Lung microvascular endothelial cell (primary cell): ENCODE measurements at places on chromosomes 2 and 18. TPM values are rescaled to one million over a fixed set of nuclear protein-coding genes. Genes with fewer than 3 reads are reported as not detected.

Gene CENPA
- 2.8 and 7.8 TPM in 2 replicates for total RNA-seq

Gene CSRNP3
- total RNA-seq = 0.44 and 0.99 TPM in 2 replicates

Gene DYNAP
- not detected in 2 replicates for total RNA-seq

DNA sequence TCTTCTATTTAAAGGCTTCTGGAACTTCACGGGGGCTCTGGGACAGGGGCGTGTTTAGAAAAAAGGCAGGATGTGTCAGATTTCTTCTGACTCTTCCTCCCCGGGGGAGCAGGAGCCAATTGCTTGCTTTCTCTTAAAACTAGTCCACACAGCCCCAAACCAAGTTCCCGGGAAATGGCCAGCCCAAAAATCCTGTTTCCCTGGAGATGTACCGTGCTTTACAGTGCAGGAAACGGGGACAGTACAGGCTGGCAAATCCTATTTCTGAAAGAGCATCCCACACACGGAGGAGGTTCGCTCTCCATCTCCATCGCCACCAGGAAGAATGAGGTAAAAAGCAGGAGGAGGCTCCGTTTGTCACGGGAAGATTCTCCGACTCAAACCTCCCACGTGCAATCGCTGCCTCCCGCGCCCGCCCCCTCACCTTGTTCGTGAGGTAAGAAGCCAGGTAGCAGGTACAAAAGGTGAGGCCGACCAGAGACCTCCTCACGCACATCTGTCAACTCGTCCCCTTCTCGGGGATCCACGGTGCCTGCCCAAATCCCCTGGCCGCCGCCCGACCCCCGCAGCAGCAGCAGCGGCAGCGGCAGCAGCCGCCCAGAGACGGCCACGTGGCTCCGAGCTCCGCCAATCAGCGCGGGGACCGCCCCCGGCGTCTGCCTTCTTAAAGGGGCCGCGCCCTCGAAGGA is 15.6 kb upstream of the RIOK3 start:
- DNase-seq = peak; percentile 71

DNA sequence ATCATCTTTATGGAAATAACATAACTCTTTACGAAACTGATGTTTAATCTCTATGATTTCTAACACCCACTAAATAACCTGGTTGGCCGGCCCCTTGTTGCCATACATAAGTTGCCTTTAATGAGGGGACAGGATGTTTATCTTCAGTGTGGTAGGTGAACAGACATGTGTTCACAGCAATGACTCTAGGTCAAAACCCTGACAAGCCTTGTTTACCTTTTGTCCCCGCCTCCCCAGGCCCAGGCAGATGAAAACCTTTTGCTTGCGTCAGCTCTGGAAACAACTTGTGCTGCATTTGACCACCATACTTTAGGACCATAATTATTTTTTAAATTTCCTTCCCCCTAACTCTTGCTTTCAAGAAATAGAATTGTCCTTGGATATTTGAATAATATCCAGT is 2.9 kb upstream of the DSG4 start:
- no peak for DNase-seq

Gene LCT
- total RNA-seq = not detected in 2 replicates

- DNase-seq = no peak
Observed at GRCh38 chr2:97784953-97785352, 71.6 kb downstream of the ZAP70 start.

Gene GULP1
- 2.4 and 4.4 TPM in 2 replicates for total RNA-seq

GRCh38 chr2:3465844-3466481 is 53.4 kb downstream of the ADI1 start:
- no peak for DNase-seq

Gene LHCGR
- total RNA-seq = not detected in 2 replicates

DNA sequence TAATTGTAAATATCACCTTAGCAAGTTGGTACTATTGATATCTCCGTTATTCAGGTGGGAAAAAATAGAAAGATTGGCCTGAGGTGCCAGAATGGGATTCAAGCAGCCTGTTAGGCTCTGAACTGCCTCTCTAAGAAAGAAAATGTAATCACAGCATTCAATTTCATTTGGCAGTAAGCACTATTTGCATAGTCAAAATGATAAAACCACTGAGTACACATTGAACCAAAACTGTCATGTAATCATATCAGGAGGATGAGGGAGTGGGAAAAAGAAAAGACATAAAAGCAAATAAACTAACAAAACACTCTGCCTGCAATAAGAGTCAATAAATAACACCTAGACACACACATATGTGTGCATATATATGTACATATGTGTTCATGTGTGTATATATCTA is 103.9 kb upstream of the TACR1 start:
- DNase-seq = no peak

DNA sequence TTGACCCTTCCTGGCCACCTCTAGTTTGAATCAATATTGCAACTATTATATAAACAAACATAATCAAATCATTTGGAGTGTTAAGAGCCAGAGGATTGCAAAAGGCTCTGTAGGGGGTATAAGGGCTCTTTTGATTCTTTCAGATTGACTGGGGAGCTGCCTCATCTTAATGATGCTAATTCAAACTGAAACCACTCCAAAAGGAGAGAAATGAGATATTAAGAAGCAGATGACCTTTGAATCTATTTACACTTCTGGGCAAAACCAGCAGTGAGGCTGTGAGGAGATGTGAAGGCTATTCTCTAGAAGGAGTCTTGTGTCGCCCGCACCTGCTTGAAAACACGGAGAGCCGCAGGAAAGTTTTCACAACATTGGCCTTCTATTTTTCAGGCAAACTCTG is 311.2 kb upstream of the CRIM1 start:
- DNase-seq = no peak

Gene FAM168B
- total RNA-seq = 71.0 and 81.2 TPM in 2 replicates

GRCh38 chr2:74917702-74918619 is 40.5 kb upstream of the POLE4 start:
- DNase-seq = no peak

DNA sequence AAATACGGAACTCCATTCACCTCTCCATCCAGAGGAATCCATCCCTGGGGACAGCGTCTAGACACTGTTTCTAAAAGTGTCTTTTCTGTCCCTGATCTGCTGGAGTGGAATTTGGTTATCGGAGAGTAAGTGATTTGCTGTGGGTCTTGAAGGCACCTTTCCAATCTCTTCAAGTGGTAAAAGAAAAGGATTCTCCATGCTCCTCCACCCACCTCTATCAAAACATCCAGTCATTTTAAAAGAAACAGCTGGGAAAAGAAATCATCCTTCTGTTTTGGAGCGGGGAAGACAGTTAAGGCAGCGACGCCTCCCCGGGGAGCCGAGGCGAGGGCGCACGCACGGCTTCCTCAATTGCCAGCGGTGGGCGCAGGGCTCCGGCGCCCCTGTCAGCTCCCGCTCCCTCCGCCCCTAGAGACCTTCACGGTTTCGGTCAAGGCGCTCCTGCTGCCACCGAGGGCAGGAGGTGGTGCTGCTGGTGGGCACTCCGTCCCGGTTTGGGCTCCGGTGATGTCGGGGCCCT is 547 bp downstream of the SLC35F5 start:
- no peak for DNase-seq

DNA sequence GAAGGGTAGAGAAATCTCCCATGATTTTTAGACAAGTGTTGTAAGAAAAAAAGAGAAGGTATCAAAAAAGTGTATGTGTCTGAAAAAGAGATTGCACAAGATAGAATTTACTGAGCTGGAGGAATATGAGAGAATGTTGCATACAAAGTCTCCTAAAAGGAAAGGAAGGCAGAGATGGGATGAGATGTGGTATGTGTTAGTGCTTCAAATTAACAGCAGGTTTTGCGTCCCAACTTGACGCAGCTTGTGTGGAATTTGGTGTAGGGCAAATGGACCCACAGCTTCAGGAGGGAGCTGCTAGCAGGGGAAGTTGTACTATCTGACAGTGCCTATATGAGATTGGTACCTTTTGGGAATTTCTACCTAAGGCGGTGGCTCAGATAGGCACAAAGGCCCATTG is 9.0 kb upstream of the RASGRP3 start:
- DNase-seq = no peak

Gene PLEKHA3
- total RNA-seq = 5.2 and 8.7 TPM in 2 replicates

DNA sequence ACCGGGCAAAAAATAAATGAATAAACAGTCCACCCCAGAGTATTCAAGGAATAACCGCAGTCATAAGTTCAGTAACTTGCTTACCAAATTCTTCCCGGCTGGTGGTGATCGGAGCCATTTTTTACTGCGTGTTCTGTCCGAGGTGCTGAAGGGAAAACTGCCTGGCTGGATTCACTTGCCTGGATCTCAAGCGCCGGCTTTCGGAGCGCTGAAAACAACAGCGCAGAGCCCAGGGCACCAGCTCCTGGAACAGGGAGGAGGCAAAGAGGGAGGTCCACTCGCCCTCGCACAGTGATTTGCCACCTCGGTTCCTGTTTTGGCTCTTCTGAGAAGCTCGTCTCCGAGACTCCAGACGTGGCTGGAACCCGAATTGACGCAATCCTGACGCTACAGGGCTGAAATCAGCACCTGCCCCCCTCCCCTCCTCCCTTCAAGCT is at the start of gene SYT4:
SYT4 (minus strand) TSS at position 327 of the 437 bp plus-strand sequence; CDS start at position 118, 209 bp downstream.
- peak; percentile 41 for DNase-seq

DNA sequence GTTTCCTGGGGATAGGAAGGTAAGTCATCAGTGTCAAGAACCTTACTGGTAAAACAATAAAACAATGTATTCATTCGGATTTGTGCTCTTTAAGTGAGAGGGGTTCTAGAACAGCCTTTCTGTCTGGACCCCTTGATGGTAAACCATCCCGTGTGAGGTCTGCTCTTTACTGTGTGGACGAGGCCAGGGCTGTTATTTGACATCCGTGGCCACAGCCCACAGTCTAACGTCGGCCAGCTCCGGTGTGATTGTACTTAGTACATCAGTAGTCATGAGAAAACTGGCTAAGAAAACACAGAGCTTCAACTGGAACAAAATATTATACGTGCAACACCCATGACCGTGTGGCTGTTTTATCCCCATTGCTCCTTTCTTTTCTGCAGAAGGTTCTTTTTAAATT is 62.0 kb downstream of the SLC35F5 start:
- no peak for DNase-seq

Gene VWA3B
- not detected in 2 replicates for total RNA-seq

DNA sequence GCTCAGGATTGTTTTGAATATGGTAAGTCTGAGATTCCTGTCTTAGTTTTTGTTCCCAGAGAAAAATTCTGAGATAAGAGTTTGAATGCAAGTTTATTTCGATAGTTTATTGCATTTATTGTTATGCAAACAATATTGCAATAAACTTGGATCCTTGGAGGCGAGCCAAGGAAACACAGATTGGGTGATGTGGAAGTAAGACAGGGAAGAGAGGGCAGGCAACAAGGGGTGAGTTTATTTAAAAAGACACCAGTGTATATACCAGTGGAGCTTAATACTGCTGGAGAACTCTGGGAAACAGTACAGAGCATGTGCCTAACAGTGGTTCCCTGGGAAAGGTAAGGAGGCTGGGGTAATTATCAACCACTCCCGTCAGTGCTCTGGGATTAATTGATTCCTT is 87.5 kb upstream of the NEDD4L start:
- DNase-seq = no peak

- no peak for DNase-seq
Observed at GRCh38 chr18:73891572-73892421, 255.8 kb downstream of the FBXO15 start.

DNA sequence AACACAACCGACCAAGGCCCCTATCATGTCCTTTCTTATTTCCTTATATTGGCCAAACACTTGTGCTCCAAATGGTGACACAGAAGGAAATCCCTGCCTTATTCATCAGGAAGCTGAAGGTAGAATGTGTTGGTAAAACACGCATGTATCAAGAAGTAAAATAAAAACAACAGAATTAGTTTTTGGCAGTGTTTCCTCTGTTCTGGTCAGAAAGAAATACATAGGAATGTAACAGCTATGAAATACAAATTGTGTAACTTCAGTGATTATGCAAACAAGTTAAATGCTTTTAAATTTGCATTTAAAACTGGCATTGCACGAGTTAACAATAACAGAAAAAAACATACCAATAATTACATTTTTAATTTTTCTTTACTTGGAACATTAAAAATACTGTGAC is 19.3 kb downstream of the ST6GAL2 start:
- no peak for DNase-seq

Gene MARCO
- total RNA-seq = not detected in 2 replicates

Gene OTOS
- not detected in 2 replicates for total RNA-seq

- no peak for DNase-seq
Observed at GRCh38 chr2:142100139-142100873, 30.5 kb downstream of the LRP1B start.

Gene NT5DC4
- total RNA-seq = not detected in 2 replicates

GRCh38 chr2:234745347-234745746 is 206.5 kb upstream of the SH3BP4 start:
- no peak for DNase-seq

Gene GKN1
- not detected in 2 replicates for total RNA-seq

DNA sequence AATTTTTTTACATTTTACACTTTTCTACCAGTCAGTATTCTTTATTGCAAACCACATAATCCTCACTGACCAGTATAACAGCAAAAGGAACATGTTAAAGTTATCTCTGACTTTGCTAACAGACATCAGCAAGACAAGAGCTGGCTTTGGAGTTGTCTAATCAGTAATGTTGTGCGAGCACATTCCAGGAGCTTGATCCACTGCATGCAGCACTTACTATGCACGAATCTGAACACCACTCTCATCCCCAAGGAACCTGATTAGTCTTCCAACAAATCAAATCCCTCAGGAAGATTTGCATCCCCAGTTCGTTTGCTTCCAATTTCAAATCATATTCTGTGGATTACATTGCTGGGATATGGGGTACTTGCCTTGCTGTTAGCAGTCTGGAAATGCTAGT is 269.3 kb upstream of the EPC2 start:
- DNase-seq = no peak

- peak; percentile 75 for DNase-seq
Observed at GRCh38 chr2:100818606-100819369, 1.2 kb upstream of the NPAS2 start.

DNA sequence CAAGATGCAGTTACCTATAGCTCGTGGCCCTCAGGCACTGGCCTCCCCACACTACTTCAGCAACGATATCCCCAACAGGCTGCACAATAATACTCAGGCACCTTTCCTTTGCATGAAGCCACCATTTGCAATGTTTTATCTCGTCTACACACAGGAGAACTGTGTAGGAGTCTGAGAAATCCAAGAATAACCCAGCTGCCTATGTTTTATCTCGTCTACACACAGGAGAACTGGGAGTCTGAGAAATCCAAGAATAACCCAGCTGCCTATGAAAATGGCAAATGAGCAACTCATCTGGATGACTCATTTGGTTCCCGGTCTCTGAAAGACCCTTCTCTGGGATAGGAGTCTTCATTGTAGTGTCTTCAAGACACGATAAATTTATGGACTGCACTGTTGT is 18.3 kb upstream of the LNPK start:
- no peak for DNase-seq

Gene KIAA2012
- total RNA-seq = not detected in 2 replicates

Gene APOB
- under 0.01 TPM in 2 replicates for total RNA-seq

Gene GPN1
- total RNA-seq = 26.4 and 27.6 TPM in 2 replicates

Gene PLEK
- under 0.01 TPM in 2 replicates for total RNA-seq
